ENCODE measurements at places on chromosomes 1 and 21.

DNA sequence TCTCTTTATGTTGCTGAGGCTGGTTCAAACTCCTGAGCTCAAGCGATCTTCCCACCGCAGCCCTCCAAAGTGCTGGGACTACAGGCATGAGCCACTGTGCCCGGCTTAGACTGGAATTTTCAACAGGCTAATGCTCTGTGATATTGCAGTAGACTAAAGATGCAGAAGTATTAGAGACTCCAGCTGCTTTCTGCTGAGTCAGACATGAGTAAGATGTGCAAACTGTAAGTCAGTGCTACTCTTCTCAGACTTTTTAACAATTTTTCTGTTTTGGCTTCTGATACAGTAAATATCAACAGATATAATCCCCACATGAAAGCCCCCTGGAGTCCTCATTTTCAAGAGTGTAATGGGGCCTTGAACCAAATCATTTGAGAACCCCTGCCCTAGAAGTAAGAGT lies 29.3 kb upstream of the NLRP3 start:
- no peak for DNase-seq

DNA sequence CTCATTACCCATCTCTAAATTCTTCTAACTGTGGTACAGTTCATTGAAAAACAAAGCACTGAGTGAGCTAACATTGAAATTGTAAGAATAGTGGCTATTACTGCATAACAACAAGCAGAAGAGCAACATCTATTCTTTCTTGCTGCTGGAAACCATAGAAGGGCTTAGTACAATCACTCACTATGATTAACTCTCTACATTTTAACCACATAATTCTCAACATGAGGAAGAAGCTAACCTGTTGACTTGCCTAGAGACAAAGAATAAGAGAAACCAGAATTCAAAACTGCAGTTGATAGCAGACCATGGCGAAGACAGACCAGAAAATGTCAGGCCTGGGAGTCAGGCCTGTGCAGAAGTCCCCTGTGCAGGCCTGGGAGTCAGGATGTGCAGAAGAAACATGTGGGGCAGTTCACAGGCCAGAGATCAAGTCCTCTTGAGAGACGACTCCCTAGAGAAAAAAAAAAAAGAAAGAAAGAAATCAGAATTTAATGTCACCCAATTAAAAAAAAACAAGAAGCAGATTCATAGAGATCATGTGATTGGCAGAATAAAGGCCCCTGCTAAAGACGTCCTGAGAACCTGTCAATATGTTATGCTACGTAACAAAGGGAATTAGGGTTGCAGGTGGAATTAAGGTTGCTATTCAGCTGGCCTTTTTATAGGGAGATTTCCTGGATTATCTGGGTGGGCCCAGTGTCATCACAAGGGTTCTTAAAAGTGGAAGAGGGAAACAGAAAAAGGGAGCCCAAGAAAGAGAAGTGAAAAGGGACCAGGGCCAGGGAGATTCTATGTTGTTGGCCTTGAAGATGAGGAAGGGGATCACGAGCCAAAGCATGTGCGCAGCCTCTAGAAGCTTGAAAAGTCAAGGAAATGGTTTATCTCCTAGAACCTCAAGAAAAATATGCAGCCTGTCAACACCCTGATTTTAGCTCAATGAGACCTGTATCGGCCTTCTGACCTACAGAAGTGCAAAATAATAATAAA lies 94.9 kb downstream of the MRPL39 start:
- DNase-seq, result no peak

- DNase-seq, result no peak
Measured at GRCh38 chr1:44693159-44693558, 18.6 kb downstream of the ARMH1 start.

GRCh38 chr1:8817412-8818324 lies at the start of gene RERE:
TSS of gene RERE (minus strand) at chr1:8817640.
- DNase-seq, result peak; percentile 92
